ENCODE measurements at places on chromosomes 13 and 19.
A peak's percentile ranks its signal among the peaks of the same experiment; 100 is the strongest.

- no peak for DNase-seq
These were observed 4.8 kb upstream of the GJA3 start for GRCh38 chr13:20165417-20166257.

GRCh38 chr13:86201477-86201876 is 402.3 kb upstream of the SLITRK6 start:
- DNase-seq = no peak

DNA sequence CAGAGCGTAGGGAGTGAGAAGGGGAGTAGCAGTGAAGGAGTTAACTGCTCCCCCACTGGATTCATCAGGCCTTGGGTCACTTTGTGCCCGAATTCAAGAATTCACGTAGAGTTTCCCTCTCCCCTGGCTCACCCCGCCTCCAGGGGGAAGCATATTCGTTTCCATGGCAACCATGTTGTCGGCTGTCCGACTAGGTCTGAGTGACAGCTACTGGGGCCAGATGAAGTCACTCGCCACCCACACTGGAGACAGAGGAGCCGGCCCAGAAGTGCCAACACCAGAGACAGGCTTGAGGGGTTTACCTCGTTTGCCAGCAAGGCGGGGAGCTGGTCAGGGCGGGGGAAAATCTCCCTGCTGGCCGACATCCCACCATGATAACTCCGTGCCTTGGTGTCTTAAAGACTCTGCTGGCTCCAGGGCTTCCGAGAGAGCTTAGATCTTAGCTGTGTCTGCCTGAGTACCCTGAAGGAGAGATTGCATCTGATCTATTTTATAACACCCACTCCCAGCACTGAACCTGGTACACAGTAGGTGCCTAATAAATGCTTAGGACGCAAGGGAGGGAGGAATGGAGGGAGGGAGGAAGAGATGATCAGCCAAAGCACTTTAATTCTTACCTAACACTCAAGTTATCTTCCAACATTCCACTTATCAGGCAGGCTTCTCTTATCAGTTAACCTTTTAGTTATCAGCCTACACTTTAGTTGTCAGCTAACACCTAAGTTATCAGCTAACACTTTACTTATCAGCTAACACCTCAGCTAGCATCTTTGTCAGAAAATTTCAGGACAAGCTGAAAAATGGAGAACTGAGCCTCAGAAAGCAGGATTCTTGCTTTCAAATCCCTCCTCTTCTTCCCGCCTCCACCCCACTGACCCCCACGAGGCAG is 57.2 kb upstream of the ZNRF4 start:
- no peak for DNase-seq

DNA sequence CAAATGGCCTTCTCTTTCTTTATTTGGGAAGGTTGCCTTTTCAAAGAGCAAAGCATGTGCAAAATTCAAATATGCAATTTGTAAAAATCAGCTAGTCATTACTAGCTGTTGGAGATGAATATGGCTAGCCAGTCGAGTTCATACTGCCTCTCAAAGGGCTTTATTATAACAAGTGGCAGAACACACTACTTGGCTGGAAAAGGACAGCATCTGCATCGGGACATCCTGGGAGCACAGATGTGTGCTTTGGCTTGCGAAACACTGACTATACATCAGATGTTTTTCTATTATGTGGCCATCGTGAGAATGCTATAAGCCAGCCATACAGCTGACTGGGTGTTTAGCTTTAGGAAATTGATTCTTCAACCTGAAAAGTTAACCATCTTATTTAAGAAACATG is 424.2 kb downstream of the KCTD12 start:
- no peak for DNase-seq

DNA sequence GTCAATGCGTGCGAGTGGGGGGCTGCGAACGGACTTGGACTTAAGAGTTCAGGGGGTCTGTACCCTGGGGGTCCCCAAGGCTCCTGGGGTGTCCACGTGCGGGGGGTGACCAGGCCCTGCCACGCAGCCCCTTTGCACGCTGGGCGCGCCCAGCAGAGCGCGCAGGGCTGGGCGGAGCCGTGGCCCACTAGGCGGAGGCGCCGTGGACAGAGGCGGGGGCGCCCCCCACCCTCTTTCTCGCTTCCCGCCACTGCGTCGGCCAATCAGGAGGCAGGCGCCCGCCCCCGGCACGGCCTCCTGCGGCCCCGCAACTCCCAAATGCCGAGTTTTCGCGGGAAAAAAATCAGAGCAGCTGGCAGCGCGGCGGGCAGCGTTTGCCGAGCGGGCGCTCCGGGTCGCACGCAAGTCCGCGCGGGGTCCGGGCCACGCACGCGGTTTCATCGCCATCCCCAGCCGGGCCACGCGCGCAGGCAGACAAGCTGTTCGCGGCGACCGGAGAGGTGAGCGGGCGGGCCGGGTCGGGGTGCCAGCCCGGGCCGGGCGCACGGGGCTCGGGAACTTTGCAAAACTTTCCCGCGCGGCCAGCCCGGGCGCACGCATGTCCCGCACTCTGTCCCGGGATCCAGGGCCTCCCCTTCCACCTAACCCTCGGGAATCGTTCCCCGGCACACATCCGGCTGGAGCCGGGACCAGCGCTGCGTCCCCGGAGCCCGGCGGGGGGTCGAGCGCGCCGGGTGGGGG is at the start of gene UHRF1:
Gene UHRF1, plus strand, starts transcription at position 346 of the 741 bp plus-strand sequence. CDS start 1,385 bp downstream, outside the sequence.
- no peak for DNase-seq

DNA sequence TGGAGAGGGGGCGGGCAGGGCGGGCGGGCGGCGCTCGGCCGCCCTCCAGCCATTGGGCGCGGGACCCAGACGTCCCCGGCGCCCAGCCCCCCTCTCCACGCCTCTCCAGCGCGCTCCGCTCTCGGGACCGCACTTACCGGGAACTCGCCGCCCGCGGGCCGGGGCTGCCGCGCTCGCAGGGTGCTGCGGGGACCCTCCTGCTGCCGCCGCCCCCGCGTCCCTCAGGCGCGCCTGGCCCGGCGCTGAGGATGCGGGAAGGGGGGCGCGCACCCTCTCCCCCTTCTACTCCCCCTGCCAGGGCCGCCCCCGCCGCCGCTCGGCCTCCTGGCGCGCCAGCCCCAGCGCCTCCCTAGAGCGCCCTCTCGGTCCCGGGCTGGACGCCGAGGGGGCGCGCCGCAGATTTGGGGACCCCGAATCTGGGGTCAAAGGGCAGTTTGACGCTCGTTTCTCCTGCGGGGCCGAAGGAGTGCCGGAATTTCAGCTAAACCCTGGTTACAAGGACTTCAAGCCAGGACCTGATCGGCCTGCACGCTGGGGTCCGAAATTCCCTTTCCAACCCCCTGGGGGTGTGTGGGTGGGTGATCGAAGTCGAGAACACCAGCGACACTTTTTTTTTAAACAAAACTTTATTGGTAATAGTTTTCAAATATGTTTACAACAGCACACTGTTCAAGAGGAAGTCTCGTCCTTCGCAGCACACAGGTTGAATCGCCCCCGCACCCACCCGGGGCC is 696 bp upstream of the SAMD1 start:
- peak; percentile 86 for DNase-seq

GRCh38 chr13:99408703-99409000 is 92.6 kb upstream of the TM9SF2 start:
- no peak for DNase-seq

DNA sequence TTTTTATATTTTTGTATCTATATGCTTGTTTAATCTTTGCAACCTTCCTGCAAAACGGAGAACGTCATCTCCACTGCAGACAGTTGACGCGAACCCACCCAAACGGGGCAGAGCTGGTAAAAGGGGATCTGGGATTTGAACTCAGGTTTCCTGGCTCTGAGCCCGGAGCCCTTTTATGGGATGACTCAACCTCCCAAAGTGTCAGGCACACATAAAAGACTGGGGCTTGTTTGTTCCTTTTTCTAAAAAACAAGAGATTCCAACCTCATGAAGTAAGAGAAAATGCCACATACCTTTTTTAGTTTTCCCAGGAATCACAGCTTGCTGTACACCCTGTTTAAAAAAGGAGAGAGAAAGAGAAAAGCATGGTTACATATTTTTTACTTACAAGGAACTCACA is 78.9 kb downstream of the GADD45B start:
- no peak for DNase-seq

DNA sequence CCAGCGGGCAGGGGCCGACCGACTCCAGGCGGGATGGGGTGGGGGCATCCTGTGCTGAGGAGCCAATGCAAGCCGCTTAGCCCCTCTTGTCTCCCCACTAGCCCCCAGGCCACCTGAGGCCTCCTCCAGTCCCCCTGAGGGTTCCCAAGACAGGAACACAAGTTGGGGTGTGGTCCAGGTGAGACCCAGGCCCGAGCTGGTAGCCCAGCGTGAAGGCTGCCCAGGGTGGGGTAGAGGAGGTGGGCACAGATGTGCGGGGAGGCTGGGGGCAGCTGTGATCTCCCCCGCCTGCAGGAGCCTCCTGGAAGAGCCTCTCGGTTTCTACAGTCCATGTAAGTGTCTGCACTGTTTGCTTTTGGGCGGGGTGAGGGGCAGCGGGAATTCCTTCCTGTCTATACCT is 10.4 kb downstream of the TLE6 start:
- DNase-seq = no peak

- no peak for DNase-seq
These were observed 495.8 kb upstream of the KLF12 start for GRCh38 chr13:74629985-74630384.

DNA sequence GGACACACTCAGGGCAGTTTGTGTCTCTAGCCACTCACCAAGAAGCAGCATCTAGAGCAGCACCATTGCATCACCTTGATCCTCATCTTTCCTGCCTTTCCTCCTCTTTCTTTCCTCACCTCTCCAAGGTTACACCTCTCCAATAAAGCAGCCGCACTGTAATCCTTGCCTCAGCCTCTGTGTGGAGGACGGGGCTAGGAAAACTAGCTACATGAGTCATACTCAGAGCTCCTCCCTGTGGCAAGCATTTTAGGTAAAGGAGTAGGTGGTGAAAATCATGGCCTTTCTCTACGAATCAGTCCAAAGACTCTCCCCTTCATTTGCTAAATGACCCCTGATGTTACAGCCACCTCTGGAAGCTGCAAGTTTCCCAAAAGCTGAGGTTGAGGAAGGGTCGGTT is 108.9 kb downstream of the DNAJC15 start:
- no peak for DNase-seq

DNA sequence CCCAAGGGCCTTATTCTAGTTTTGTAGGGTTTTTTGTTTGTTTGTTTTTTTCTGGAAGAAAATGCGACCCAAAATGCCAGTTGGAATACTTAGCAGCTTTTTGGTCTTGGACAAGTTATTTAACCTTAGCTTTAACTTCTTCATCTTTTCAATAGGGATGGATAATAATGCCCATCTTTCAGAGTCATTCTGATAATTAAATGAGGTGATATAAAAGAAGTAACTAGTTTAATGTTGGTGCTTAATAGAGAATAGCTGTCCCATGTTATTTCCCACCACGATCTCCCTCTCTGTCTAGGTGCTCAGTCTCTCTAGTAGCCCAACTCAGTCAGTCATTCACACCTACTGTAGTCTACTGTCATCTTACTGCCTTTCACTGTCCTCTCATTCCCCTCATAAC is 8.0 kb downstream of the LSM14A start:
- DNase-seq = no peak

- DNase-seq = no peak
These were observed 64.9 kb downstream of the GADD45B start for GRCh38 chr19:2540646-2541454.

DNA sequence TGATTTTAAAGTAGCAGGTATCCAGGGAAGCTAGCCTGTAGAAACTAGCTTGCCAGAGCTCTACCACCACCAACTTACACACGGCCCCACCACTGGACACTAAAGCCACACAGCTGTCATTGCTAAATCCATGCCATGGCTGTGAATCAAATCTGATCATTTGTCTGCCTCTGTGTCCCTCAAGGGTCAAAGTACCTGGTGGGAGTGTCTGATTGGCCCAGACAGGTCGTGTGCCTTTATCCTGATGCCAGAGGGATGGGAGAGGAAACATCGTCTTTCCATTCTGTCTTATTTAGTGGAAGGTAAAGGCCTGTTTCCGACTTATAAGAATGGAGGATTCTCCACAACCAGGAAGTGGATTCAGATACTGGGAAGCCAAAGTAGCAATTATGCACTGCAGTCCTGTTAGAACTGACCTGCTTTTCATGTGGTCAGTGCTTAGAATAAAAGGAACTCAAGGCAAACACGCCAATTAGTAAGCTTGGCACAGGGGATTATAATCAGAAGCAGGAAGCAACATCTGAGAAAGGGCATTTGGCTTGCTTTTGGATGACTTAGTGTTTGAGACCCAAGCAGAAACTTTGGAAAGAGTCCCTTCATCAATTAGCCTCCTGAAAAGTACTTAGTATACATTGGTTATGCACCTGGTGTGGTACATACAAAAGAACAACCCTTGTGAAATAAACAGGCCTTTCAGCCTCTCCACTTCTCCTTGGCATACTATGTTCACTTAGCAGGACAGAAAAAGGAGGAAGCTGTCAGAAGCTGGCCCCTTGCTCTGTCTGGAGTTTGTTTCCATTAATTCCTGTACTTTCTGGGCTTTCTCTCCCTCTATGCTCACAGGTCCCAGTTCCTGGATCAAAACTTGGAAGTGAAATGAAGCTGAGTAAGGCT is 192.4 kb downstream of the NUFIP1 start:
- DNase-seq = no peak

- DNase-seq = no peak
These were observed 13.6 kb downstream of the COMP start for GRCh38 chr19:18777301-18778075.

DNA sequence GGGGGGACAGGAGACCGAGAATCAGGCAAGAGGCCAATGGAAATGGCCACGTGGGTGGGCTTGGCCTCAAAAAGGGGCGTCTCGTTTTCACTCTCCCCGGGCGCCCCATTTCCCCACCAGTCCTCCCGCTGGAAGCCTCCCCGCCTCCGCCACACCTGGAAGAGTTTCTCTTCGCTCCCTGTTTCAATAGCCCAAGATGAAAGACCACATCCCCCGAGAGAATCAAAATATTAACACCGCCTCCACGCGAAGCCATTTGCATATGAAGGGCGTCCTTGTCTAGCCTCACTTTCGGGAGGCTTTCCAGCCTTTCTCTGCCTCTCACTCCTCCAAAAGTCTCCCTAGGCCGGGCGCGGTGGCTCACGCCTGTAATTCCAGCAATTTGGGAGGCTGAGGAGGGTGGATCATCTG is 691 bp upstream of the OLFM2 start:
- no peak for DNase-seq

DNA sequence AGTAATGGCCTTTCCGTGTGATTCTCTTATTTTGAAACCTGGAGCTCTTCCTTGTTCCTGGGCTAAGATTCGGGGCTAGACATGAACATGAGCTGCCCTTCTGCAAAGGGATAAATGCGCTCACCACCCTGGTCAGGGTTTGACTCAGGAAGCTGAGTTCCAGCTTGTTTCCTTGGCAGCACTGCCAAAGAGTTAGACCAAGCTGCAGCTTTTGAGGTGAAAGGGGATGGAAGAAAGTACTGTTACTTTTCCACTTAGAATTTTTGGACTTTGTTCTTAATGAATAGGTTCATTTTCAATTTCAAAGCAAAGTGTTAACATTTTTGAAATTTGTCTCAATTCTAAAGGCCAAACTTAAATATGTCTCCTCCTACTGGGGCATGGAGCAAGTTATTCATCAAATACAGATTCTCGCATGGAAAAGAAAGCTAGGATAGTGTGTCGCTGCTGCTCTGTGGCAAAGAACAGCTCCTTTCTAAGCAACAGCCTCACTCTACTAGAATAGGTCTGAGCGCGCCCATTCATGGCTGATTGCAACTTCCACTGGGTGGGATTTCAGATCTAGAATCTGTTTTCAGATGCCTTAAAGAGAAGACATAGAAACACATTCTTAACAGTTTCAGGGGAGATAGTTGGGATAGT is 2.2 kb downstream of the RGCC start:
- no peak for DNase-seq

Measured in stimulated activated naive CD4-positive, alpha-beta T cell (primary cell).